ENCODE measurements at places on chromosomes 4 and X.

DNA sequence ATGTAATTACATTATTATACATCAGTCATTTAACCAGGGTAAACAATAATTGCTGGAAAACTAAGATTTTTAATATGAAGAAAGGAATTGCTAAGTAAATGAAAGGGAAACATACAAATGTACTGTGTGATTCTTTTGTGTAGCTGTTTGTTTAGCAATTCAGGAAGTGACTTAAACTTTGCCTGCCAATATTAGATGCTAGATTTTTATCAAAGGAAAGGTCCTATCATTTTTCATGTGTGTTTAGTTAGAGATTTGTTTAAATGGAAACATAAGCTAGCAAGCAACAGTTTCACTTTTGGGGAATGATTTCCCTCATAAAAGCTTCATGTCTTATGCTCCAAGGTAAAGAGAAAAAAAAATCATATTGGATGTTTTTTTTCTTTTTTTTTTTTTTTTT, 95.1 kb upstream of the LIMCH1 start:
- no peak for DNase-seq

DNA sequence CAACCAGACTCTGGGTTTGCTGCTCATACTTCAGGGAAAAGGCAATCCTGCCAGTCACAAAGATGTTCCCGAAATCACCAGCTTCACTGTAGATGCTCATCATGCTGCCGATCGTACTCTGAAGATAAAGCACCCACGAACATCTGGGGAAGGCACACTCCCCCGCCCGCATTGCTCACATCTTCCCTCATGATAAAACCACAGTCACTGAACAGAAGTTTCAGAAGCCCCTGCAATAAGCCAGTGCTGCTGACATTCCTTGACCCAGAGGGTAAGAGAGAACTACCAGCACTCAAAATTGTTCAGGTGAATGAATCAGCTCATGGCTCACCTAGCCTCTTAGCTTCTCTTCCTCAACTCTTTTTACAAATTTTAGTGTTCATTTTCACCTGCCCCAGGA, 43.1 kb downstream of the SRPX2 start:
- DNase-seq: no peak

DNA sequence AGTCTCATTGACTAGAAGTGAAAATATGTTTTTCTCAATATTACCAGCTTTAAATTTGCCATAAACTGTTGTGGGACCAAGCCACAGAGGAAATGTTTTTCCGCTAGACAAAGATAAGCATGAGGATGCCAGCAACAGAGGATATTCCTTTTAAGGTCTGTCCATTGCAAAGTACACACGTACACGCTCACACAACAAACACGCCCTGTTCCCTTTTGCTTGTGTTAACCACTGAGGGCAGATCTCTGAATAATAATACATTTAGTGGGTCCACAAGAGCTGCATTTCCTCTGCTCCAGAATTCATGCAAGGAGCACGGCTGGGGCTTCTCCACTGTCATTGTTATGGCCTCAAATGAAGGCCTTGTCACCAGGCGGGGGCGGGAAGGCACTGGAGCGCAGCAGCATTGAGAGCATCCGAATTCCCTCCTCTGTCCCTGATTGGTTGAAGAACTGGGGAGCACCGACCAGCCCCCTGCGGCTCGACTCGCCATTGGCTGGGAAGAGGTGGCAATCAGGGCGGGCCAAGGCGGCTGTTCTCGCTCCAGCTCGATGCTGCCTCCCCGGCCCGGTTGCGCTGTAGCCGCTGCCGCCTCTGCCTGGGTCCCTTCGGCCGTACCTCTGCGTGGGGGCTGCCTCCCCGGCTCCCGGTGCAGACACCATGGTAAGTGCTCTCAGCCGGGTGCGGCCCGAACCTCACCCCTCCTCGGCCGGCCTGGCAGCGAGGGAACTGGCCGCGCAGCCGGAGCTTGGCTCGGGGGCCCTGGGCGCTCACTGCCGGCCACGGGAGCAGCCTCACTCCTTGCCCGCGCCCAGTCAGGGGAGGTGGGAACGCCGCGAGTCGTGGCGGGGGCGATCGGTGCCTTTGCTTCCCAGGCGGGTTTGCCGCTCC, at the start of gene GUCY1B1:
GUCY1B1 (plus strand) TSS at position 541 of the 891 bp plus-strand sequence; CDS start at position 661, 120 bp downstream.
- DNase-seq: peak; percentile 76

DNA sequence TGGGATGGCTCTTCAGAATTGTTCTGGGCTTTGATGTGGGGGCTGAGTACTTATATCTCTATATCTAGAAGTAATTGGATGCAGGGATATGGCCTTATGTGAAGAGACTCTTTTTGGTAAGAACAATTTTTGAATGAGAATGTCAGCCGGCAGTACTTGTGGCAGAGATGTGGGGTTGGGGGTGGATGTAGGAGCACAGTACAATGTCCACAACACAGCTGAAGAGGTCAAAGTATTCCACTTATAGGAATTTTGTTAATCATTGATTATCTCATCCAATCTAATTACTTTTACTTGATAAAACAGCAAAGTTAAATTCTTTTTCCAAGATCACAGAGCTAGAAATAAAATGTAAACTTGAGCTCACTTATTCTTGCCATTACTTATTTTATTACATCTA, 391.4 kb downstream of the TEX13C start:
- no peak for DNase-seq

- no peak for DNase-seq
These were observed 44.0 kb upstream of the ZCCHC13 start for GRCh38 chrX:74259885-74260491.

GRCh38 chr4:165726831-165727230, 146.2 kb upstream of the TLL1 start:
- DNase-seq: no peak

DNA sequence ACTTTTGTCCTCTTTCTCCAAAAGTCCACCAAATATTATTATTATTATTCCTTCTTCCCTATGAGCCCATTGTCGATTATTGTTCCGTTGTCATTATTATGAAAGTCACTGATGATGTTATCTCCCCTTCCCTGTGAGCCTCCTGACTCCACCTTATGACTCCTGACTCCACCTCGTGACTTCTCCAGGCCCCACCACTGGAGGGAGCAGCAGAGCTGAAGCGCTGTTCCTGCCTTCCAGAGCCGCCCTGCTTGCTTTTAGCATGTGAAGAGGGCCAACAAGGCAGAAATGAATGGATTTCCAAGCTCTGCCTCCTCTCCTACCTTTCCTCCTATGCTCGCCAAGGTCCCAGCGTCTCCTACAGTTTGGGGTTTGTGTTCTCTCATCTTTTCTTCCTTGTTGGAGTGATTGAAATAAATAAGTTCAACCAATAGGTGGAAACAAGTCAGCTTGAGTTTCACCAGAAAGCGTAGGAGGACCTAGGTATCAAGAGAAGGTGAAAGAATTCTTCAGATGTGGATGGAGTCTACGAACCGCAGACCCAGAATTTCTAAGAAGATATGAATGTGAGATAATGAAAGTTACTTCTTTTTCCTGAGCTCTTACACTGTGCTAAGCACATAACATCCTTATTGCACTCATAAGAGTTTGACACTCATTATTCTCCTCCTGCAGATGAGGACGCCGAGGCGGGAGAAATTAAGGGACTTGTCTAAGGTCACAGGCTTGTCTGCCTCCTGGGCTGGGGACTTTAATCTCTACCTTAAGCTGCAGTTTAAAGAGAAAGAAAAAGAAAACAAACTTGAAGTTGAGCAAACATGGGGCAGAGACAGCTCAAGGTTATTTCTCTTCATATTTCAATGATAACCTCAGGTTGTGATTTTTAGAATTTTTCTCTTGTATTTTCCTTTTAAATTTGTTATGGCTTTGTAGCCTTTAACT, 26.1 kb downstream of the IGSF1 start:
- no peak for DNase-seq
